Adipocyte (in vitro differentiated cells): ENCODE measurements at places on chromosomes 7 and 10.

- no peak for DNase-seq
These were observed 55.9 kb upstream of the EMX2 start for GRCh38 chr10:117486606-117487005.

DNA sequence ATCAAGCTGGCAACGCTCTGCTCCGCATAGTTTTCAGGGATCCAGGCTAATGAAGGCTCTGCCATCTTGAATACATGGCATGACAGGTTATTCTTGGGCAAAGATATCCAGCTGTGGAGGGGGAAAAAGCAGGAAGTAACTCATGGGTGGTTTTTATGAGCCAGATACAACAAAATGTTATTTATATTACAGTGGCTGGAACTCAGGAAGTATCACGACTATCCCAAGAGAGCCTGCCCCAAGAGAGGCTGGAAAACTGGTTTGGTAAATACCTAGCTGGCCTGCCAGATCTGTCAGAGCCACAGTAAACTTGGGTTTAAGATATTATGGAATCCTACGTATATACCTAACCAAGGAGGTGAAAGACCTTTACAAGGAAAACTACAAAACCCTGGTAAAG is 462.8 kb upstream of the ANKRD30A start:
- DNase-seq, result no peak

DNA sequence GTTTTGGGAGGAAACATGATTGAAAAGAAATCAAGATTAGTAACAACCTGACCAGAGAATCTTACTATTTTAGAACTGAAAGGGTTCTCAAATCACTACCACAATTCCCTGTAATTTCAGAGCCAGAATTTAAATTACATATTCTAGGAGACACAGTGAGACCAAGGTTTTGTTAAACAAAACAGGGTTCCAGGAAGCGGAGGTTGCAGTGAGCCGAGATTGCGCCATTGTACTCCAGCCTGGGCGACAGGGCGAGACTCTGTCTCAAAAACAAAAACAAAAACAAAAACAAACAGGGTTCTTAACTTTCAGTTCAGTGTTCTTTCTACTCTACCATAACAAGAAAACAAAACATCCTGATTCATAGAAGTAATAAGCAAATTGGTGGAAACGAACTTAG is 57.6 kb downstream of the SNX13 start:
- no peak for DNase-seq

GRCh38 chr7:68432585-68432984 is 1165.7 kb upstream of the AUTS2 start:
- DNase-seq, result no peak

DNA sequence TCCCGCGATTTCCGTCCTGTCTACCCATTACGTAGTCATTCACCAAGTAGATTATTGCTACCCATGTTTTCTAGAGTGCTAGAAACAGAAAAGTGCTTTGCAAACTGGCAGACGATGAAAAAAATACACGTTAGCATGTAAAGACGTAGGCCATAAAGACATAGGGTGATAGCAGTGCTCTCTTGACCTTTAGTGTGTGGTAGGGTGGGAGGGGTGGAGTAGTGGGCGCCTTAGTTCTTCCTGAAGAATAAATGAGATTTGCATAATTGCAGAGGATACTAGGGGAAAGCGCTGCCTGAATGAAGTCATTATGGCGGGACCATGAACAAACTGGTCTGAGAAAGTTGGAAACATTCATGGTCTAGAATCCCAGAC is 948 bp downstream of the ZNF485 start:
- DNase-seq, result no peak

GRCh38 chr7:7183838-7184463 is 1.6 kb downstream of the C1GALT1 start:
- DNase-seq, result peak; percentile 41

DNA sequence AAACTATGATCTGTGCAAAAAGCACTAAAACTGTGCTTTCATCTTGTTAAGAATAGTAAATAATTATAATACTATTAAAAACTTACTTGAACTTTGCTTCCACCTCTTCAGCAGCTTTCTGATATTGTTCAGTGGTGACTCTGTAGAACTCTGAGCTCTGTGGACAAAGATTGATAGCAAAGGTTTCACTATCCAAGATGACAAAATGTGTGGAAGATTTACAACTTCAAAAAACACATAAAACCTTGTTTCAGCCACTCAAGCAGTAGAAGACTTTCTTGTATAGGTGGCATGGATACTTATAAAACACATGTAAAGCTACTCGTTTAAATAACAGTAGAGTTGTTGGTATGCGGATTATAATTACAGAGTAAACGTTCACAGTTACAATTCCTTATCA is 243.6 kb downstream of the CHCHD3 start:
- no peak for DNase-seq

- no peak for DNase-seq
These were observed 31.6 kb downstream of the ADRA2A start for GRCh38 chr10:111108441-111108840.

DNA sequence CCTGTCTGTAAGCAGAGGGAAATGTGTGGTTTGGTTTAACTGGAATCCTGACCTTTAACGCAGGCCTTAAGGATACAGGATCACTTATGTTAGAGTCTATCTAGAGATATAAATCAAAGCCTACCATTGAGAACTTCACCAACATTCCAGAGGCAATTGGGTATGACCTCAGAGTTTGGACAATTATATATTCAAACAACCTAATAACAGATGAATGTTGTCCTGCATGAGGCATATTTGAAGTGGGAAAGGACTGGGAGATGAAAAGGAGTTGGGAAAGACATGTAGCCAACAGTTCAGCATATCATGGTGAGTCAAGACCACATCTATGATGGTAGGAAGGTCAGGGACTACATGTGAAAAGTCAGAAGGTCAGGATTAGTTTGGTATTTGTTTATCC is 274.2 kb downstream of the DOCK4 start:
- DNase-seq, result no peak

DNA sequence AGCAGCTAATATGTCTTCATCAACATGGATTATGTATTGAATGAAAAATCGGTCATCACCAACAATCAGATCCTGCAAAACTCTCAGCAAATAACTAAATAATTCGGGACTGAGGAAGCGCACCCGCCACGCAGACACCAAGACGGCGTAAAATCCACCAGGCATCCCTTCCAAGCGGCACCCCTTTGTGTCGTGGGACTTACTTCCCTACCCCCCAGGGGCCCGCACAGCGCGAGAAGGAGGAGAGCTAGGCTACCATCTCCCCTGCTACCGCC is 721 bp downstream of the ARL3 start:
- DNase-seq, result no peak

DNA sequence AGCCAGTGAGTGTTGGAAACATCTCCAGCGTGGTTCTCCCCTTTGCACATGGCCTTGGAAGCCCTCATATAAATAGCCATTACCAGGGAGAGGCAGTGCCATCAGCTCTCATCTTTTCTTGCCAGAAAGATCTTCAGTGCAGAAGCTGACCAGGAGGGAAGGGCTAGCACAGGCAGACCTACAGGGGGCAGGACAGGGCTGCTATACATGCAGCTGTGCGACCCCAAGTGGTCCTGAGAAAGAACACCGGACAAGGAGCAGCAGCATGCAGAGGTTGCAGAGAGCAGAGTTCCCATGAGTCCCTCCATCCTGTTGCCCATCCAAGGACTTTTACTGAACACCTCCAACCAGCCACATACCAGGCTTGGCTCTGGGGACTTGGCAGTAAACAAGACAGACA is 17.1 kb downstream of the GRID1 start:
- no peak for DNase-seq

- no peak for DNase-seq
These were observed 64.1 kb upstream of the GNA12 start for GRCh38 chr7:2908103-2908683.

DNA sequence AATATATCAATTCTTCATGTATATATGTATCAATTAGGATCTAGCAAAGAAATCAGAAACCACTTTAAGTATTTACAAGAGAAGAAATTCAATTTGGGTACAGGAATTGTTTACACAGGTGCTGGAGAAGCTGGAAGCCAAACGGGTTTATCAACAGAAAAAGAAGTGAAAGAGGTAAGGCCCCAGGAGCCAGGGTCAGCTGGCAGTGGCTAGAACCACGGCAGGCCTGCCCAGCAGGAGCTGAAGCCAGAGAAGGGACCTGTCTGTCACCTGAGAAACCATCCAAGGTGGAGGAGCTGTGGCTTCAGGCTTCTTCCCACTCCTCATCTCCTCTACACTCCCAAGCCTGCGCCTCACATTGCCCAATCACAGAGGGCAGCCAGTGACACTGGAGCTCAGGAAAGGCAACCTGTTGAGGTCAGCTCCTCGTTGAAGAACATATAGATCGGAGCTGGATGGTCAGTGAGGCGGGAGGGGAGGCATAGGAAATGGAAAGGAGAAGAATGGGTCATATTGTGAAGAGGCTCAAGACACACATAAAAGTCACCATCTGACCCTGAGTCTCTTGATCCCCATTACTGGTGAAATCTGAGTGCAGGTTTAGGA is 182.6 kb downstream of the REEP3 start:
- DNase-seq, result no peak

GRCh38 chr10:29734962-29735627 is 100.3 kb upstream of the SVIL start:
- DNase-seq, result peak; percentile 67

GRCh38 chr7:4040109-4040928 is 641.8 kb upstream of the FOXK1 start:
- DNase-seq, result no peak

- peak; percentile 46 for DNase-seq
These were observed 136.4 kb upstream of the PRKCQ start for GRCh38 chr10:6716516-6716915.

DNA sequence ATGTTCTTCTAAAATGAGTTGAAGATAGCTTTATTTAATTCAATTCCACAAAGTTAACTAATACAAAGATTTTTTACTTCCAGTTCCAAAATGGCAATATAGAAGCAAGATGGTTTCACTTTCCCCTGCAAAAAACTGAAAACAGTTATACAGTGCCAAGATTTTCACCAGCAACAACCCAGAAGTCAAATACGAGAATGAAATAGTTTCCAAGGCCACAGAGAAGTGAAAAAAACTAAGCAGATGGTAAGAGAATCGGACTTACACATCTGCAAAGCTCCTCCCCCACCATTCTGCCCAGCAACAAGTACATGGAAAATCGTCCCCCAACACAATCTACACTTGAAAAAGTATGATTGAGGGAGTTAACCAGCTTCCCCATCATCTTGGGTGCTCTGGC is 30.3 kb upstream of the KEL start:
- peak; percentile 20 for DNase-seq

DNA sequence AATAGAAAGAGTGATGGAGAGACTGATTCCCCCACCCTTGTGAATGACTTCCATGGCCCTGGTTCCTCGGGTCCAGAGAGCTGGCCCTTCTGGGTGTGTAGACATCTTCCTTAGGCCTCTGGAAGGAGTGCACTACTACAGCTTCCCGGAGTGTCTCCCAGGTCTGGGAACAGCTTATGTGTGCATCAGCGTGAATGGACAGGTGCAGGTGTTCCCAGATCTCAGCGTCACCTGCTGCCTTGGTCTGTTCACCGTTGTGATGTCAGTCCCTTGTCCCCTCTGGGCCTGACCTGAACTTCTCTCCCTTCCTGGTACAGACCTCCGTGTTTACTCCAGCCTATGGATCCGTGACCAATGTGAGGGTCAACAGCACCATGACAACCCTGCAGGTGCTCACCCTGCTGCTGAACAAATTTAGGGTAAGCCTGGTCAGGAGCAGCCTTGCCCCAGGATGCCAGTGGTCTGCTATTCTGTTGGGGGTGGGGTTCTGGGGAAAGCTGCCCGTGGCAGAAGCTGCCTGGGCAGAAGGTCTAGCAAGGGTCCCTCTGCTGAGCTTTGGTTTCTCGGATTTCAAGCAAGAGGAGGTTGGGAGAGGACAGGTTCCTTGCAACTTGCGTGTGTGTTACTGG is 10.5 kb upstream of the DEPP1 start:
- no peak for DNase-seq

- peak; percentile 60 for DNase-seq
These were observed 118.6 kb downstream of the PON1 start for GRCh38 chr7:95205665-95206225.

- no peak for DNase-seq
These were observed 85.7 kb downstream of the HBP1 start for GRCh38 chr7:107254398-107254985.

GRCh38 chr10:121911421-121911697 is 16.5 kb downstream of the ATE1 start:
- DNase-seq, result no peak

GRCh38 chr7:124452186-124452585 is 313.4 kb downstream of the GPR37 start:
- no peak for DNase-seq

GRCh38 chr10:42419789-42420188 is 218.6 kb downstream of the ZNF33B start:
- DNase-seq, result no peak

DNA sequence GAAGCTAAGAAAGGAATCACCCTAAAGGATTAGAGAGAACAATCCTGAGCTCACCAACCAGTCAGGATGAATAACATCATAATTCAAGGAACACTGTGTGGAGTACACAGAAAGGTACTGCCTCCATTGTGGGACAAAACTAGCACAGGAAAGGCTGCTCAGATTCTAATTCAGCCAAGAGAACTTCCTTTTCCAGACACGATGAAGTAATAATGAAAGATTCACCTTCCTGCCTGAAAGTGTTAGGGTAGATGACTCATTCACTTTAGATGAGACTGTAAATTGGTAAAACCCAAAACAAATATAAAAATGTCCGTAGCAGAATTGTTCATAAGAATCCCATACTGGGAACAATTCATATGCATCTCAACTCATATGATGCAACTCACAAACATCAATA is 167.2 kb downstream of the CDC14C start:
- no peak for DNase-seq

GRCh38 chr10:107546986-107547385 is 382.5 kb upstream of the SORCS1 start:
- DNase-seq, result no peak

DNA sequence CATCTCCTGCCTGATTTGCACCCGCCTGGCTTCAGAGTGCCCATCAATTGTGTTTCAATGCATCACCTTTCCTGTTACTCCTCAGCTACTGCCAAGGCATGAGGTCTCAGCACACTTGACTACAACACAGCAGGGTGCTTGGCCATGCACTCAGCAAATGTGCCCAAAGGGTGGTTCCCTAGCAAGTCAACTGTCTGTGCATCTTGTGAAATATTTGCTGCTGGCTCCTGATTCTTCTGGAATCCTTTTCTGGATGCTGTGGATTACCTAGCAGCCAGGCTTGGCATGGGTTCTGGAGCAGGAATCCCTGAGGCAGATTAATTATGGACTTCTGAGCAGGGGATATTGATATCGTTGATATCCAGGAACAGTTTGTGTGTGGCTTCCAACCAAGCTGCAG is 662.6 kb upstream of the MGMT start:
- no peak for DNase-seq

DNA sequence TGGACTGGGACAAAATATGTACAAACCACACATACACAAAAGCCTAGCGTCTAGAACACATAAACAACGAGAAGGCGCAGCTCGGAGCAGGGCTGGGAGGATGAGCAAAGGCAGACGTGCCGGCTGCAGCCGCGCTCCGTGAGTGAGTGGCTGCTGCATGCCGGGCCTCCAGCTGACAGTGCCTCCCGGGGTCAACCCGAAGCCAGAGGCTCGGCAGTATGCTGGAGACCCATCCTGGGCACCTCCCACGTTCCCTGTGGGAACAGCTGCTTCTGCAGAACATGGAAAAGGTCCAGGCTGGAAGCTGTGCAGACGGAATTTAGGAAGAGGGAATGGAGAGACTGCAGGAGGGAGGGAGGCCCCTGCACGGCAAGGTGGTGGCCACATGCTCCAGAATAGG is 3.6 kb upstream of the GPR146 start:
- peak; percentile 41 for DNase-seq
